ENCODE measurements at places on chromosomes 6 and 20. TPM values are rescaled to one million over a fixed set of nuclear protein-coding genes. Genes with fewer than 3 reads are reported as not detected.

The SLC35D3 gene
- total RNA-seq, result under 0.01 TPM

The KIAA1586 gene
- total RNA-seq, result 4.1 TPM

The BEND6 gene
- 0.53 TPM for total RNA-seq

The DEFB119 gene
- not detected for total RNA-seq

The NOX3 gene
- total RNA-seq, result not detected

The MUC22 gene
- under 0.01 TPM for total RNA-seq

The SOX18 gene
- not detected for total RNA-seq

The PROCR gene
- total RNA-seq, result 61.3 TPM

The MYLK2 gene
- not detected for total RNA-seq

The NRSN2 gene
- 2.1 TPM for total RNA-seq

The CYP21A2 gene
- total RNA-seq, result under 0.01 TPM

The KCNB1 gene
- total RNA-seq, result not detected

All from bronchial epithelial cell (primary cell).